ENCODE measurements at places on chromosomes 2 and 18. TPM values are rescaled to one million over a fixed set of nuclear protein-coding genes. Genes with fewer than 3 reads are reported as not detected.

KCNIP3 gene
- 0.96 TPM for total RNA-seq

DNA sequence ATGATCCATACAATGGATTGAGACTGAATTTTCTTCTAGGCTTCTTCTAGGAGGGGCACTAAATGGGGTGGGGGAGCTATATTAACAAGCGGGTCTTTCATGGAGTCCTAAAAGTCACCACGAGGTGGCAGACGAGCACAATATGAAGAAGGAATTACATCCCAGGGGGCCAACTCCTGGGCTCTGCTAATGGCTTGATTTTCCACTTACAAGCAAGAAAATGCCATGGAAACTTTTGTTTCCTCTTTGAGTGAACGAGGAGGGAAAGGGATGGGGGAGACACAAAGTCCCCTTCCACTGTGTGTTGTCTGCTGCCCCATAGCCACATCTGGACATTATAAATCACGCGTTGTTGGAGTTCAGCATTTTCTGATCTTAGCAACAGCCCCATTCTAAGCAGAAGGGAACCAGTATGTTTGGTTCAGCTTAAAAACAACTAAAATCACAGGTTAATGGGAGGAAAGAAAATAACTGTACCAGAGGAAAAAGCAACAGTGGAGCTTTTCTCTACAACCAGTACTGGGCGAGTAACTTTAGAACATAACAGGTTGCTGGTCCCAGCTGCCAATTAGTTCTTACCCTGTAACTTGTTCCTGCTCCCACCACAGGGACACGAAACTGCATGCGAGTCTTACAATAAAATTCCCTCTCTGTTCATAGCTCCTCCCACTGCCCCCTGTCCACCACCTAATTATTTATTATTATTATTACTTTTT lies 285.0 kb upstream of the PARD3B start:
- peak; percentile 44 for ATAC-seq

GRCh38 chr2:20175267-20175666 lies 49.7 kb downstream of the SDC1 start:
- ATAC-seq, result no peak

GRCh38 chr18:3062798-3063680 lies 50.1 kb upstream of the LPIN2 start:
- ATAC-seq, result peak; percentile 51

LRP2 gene
- total RNA-seq, result not detected

GALNT13 gene
- total RNA-seq, result 0.04 TPM

DNA sequence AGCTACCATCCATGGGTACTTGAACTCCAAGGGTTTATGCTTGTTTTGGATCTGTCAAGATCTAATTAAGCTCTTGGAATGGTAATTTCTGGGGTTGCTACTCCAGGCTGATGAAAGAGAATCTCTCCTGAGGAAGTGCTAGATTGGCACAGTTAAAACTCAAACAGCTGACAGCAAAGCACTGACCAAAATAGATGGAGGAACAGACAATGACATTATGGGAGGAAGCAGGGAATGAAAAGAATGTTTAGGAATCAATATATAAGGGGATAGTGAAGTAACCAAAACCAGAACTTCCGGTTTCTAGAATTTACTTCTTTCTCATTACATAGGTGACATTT lies 6.3 kb downstream of the THUMPD2 start:
- no peak for ATAC-seq

DNA sequence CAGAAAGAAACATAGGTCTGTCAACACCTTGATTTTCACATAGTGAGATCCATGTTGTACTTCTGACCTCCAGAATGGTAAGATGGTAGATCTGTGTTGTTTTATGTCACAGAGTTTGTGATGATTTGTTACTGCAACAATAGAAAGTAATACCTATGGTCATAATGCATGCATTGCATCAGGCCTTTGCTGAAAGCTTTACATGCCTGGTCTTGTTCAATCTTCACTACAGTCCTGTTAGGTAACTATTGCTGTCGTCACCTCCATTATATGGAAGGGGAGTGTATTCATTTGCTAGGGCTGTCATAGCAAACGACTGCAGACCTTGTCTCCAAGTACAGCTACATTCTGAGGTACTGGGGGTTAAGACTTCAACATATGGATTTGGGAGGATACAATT lies 243.5 kb downstream of the ANAPC1 start:
- ATAC-seq, result peak; percentile 97

NOL4 gene
- not detected for total RNA-seq

Measured in esophagus mucosa (tissue), 1 donor.